ENCODE measurements at places on chromosomes 6 and 20.

- no peaks in the 10 kb centered on the region for H3K27me3 ChIP-seq
- no peaks in the 10 kb centered on the region for H3K36me3 ChIP-seq
- no peak overlapping the region for H3K4me3 ChIP-seq
- peaks cover 20% of the 10 kb centered on the region for H3K4me1 ChIP-seq
- H3K27ac ChIP-seq, result no peak overlapping the region
- DNase-seq, result no peak
Observed at GRCh38 chr6:52591832-52592231, 15.0 kb upstream of the TRAM2 start.

- DNase-seq, result no peak
- H3K4me1 ChIP-seq, result no peaks in the 10 kb centered on the region
- H3K4me3 ChIP-seq, result no peak overlapping the region
- no peak overlapping the region for H3K27ac ChIP-seq
Observed at GRCh38 chr20:46573234-46573633, 22.8 kb upstream of the OCSTAMP start.

DNA sequence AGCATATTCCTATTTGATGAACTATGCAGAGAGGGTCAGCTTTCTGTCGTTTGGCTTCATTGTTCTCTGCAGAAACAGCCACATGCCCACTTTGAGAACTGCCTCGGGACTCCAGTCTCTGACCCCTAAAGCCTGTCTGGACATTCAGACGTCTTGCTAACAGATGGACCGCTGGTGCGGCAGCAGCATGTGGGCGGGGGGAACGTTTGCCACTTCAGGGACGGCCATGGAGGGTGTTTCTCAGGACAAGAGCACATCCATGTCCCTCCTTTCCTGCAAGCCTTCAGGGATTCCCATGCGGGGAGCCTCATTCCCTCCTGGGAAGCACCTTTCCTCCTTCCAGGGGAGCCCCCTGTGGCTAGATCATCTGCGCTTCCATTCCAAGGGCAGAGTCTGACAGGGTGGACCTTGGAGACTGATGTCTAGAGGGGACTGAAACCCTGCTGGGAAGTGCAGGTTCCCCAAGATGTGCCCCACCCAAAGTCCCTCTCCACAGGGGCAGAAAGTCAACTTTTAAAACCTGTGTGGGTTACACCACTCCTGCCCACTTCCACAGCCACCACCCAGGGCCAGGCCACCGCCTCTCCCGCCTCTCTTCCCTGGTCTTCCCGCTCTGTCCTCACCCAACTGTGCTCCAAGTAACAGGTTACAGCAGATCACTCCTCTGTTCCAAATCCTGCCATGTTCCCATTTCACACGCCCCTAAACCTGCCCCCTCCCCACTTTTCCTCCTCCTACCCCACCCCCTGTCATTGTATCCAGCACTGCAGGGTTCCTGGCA, 94.8 kb upstream of the PMEPA1 start:
- DNase-seq, result no peak
- H3K4me3 ChIP-seq, result no peak overlapping the region
- H3K27ac ChIP-seq, result no peak overlapping the region
- H3K4me1 ChIP-seq, result peaks cover 8% of the 10 kb centered on the region
- no peaks in the 10 kb centered on the region for H3K36me3 ChIP-seq

DNA sequence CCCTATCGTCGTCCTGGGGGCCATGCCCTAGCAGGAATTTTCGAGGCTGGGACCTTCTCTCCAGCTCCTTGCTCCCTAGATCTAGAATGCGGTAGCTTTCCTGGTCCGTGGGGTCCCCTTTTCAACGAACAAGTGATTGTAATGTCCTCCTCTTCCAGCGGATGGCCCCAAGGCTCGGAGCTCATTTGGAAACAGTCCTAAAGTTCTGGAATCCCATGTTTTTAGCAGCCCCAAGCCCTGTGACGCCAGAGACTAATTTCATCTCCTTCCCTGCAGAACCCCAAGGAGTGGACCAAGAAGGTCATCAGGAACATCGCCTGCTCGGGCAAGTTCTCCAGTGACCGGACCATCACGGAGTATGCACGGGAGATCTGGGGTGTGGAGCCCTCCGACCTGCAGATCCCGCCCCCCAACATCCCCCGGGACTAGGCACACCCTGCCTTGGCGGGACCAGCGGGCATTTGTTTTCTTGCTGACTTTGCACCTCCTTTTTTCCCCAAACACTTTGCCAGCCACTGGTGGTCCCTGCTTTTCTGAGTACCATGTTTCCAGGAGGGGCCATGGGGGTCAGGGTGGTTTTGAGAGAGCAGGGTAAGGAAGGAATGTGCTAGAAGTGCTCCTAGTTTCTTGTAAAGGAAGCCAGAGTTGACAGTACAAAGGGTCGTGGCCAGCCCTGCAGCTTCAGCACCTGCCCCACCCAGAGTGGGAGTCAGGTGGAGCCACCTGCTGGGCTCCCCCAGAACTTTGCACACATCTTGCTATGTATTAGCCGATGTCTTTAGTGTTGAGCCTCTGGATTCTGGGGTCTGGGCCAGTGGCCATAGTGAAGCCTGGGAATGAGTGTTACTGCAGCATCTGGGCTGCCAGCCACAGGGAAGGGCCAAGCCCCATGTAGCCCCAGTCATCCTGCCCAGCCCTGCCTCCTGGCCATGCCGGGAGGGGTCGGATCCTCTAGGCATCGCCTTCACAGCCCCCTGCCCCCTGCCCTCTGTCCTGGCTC, 48.5 kb downstream of the PYGB start:
- H3K4me3 ChIP-seq, result no peak overlapping the region
- H3K36me3 ChIP-seq, result peaks cover 3% of the 10 kb centered on the region
- peak overlapping the region; percentile 57 for H3K27ac ChIP-seq
- peaks cover 28% of the 10 kb centered on the region for H3K4me1 ChIP-seq
- DNase-seq, result peak; percentile 40
- H3K27me3 ChIP-seq, result no peaks in the 10 kb centered on the region

GRCh38 chr6:109762769-109763441, 71.8 kb downstream of the FIG4 start:
- H3K4me1 ChIP-seq, result no peaks in the 10 kb centered on the region
- H3K4me3 ChIP-seq, result no peak overlapping the region
- H3K27ac ChIP-seq, result no peak overlapping the region
- no peak for DNase-seq
- H3K36me3 ChIP-seq, result peaks cover 16% of the 10 kb centered on the region

DNA sequence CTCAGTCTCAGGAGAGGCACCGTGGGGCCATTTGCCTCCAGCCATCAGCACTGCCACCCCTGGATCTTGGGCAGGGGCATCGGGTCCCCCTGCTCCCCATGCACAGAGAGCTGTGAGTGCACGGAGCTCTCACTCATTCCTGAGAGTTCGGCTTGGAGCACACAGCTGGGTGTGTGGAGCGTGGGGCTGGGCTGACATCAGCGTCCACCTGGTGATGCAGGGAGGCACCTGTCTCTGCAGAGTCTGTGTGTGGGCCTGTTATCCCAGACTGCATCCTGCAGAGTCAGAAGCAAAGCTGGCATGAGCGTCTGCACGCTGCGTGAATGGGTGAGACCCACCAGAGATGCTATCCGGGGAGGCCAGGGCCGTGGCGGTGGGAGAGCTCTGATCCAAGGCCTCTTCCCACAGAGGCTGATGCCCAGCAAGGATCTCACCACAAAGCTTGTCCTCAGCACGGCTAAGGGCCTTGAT, 248.8 kb upstream of the AFDN start:
- no peak overlapping the region for H3K27ac ChIP-seq
- no peak for DNase-seq
- H3K27me3 ChIP-seq, result peaks cover 4% of the 10 kb centered on the region
- H3K36me3 ChIP-seq, result peaks cover under 1% of the 10 kb centered on the region

GRCh38 chr20:64164123-64164836, at the start of gene MYT1:
MYT1 (plus strand) TSS chr20:64164452; CDS start chr20:64198862, 34,410 bp downstream.
- peaks cover 37% of the 10 kb centered on the region for H3K27me3 ChIP-seq

- peaks cover 64% of the 10 kb centered on the region for H3K4me1 ChIP-seq
- no peak overlapping the region for H3K4me3 ChIP-seq
- DNase-seq, result no peak
- no peaks in the 10 kb centered on the region for H3K36me3 ChIP-seq
- no peaks in the 10 kb centered on the region for H3K27me3 ChIP-seq
- peak overlapping the region; percentile 29 for H3K27ac ChIP-seq
Observed at GRCh38 chr6:108635505-108636226, 74.9 kb downstream of the FOXO3 start.

DNA sequence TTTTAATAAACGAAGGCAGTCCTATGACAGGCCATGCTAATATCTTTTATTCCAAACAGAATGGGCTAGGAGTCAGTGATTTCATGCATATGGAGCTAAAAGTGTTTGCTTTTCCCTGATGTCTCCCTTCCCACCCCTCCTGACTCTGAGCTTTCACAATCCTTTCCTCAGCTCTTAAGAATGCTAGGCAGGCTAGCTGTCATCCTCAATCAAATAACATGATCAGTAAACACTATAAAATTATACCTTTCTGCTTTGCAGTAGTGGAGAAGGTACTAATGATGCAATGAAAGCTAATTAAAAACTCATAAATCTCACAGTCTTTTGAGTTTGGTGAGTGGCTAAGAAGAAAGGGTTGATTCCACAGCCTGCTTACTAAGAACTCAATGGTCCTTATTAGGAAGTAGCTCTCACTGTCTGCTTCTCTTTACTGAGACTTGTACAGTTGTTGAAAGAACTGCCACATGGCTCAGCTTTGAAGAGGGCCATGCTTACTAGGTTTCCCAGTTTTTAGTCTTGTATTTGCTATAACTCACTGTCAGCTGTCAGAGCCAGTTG, 250.9 kb upstream of the JAG1 start:
- H3K4me1 ChIP-seq, result peaks cover 7% of the 10 kb centered on the region
- no peak overlapping the region for H3K27ac ChIP-seq
- DNase-seq, result no peak
- H3K36me3 ChIP-seq, result no peaks in the 10 kb centered on the region
- no peak overlapping the region for H3K4me3 ChIP-seq
- H3K27me3 ChIP-seq, result no peaks in the 10 kb centered on the region

GRCh38 chr20:35974256-35974655, 5.9 kb downstream of the CNBD2 start:
- H3K4me3 ChIP-seq, result no peak overlapping the region
- H3K36me3 ChIP-seq, result no peaks in the 10 kb centered on the region
